Testis (tissue), 5 donors: ENCODE measurements at places on chromosomes 16 and 17. TPM values are rescaled to one million over a fixed set of nuclear protein-coding genes. Genes with fewer than 3 reads are reported as not detected.

CACNG1 gene
- not detected for total RNA-seq

NPIPA5 gene
- total RNA-seq = 40.1 TPM

CA10 gene
- 5.0 TPM for total RNA-seq

CCDC78 gene
- 6.1 TPM for total RNA-seq

PPL gene
- total RNA-seq = 5.4 TPM

SSTR5 gene
- not detected for total RNA-seq
